SHP77 treated with DMSO at 0.1 percent for 48 hours (cell line): ENCODE measurements at places on chromosomes 7 and 10.

DNA sequence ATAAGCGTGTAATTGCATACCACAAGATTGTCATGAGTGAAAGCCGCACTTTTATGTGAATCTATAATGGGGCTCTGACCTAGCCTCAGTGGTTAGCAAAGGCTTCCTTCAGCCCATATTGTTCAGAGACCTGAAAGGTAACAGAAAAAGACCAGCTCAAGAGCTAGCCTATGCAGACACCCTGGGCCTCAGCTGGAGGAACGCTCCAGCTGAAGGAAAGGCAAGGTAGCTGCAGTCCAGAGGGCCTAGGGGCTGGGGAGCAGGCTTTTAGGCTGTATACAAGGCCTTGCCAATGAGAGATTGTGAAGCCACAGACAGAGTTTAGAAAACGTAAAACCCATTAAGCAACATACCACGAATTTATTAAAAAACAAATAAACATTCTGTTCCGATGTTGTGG lies 246.6 kb upstream of the GHITM start:
- no peak for DNase-seq

DNA sequence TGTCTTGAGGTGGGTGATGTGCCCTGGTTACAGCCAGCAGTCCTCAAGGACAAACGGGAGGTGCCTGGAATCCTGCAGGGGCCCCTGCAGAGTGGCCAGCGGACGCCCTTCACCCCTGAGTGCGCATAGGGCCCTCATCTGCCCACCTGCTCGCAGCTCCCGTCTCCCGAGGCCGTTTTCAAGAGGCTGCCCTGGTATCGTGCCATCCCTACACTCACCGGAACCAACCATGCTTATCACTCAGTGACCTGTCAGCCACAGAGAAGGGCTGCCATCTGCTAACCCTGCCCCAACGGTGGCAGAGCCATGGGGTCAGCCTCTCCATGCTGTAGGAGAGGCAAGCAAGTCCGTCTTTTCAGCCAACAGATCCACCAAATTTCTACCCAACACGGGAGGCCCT lies 122.0 kb downstream of the FAM53B start:
- DNase-seq, result no peak

DNA sequence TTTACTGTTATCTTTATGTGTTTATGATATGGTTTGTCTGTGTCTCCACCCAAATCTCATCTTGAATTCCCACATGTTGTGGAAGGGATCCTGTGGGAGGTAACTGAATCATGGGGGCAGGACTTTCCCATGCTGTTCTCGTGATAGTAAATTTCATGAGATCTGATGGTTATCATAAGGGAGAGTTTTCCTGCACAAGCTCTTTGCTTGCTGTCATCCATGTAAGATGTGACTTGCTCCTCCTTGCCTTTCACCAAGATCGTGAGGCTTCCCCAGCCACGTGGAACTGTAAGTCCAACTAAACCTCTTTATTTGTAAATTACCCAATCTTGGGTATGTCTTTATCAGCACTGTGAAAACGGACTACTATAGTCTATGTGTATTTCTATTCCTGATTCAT lies 539.0 kb downstream of the ARL4A start:
- no peak for DNase-seq

- no peak for DNase-seq
Observed at GRCh38 chr10:70323138-70323696, 39.4 kb upstream of the NPFFR1 start.

GRCh38 chr10:121291823-121292222 lies 306.4 kb downstream of the FGFR2 start:
- no peak for DNase-seq

- DNase-seq, result no peak
Observed at GRCh38 chr7:23349484-23350157, 50.5 kb downstream of the MALSU1 start.

- no peak for DNase-seq
Observed at GRCh38 chr10:94376865-94377264, 14.1 kb upstream of the NOC3L start.
